Activated T-helper 1 cell treated with anti-CD3 and anti-CD28 coated beads, Interleukin-12 subunit alpha, Interleukin-12 subunit beta, Interleukin-2, Interleukin-4 antibody, amounts not matched to agents 30 ng/mL and 10 ng/mL and 1 ng/mL, durations not matched to agents 14 hours and 24 hours and 36 hours (primary cell): ENCODE measurements at places on chromosomes 1 and 21. TPM values are rescaled to one million over a fixed set of nuclear protein-coding genes. Genes with fewer than 3 reads are reported as not detected.
A peak's percentile ranks its signal among the peaks of the same experiment; 100 is the strongest.

DNA sequence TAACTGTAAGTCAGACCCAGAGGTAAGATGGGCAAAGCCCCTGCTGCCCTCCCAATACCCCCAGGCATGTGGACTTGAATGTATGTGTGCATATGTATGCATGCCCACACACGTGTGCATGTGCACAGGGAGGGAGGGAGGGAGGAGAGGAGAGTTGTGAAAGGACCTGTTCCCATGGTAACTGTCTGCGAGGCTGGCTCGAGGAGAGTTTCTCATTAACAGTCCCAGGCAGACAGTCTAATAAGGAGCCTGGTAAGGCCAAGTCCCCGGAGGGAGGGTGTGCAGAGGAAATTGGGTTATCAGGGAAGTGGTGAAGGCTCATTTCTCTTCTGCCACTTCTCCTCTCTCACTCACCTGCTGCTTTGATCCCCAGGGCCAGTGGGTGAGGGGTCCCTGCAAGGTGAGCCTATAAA, 74.9 kb downstream of the NFASC start:
- H3K27me3 ChIP-seq: peaks cover 7% of the 10 kb centered on the region
- no peak overlapping the region for H3K27ac ChIP-seq
- H3K4me1 ChIP-seq: no peaks in the 10 kb centered on the region
- no peak overlapping the region for H3K4me3 ChIP-seq

- no peaks in the 10 kb centered on the region for H3K4me1 ChIP-seq
- H3K4me3 ChIP-seq: no peak overlapping the region
- H3K36me3 ChIP-seq: no peaks in the 10 kb centered on the region
- H3K27ac ChIP-seq: no peak overlapping the region
These were observed 121.5 kb upstream of the SOD1 start for GRCh38 chr21:31537872-31538576.

DNA sequence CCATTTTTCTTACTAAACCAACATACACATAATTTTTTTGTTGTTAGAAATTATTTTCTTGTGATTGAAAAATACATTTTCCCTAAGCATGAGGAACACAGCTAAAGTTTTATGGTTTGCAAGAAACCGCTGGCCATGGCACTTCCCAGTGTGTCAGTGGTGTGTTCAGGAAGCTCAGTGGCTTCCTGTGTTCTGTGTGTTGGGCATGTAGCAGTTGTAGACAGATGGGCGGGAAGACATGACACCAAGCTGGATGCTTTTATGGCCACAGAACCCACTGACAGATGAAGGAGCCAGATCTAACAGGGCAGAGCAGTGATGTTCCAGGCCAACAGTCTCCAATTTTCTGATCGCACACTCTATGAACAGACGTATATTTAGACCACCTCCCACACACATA, 119.8 kb downstream of the GALNT2 start:
- peak overlapping the region; percentile 3 for H3K4me3 ChIP-seq
- peak overlapping the region; percentile 55 for H3K27ac ChIP-seq
- H3K36me3 ChIP-seq: peaks cover 27% of the 10 kb centered on the region
- H3K4me1 ChIP-seq: peaks cover 41% of the 10 kb centered on the region
- no peaks in the 10 kb centered on the region for H3K27me3 ChIP-seq
- no peak for DNase-seq

- no peaks in the 10 kb centered on the region for H3K4me1 ChIP-seq
- no peak overlapping the region for H3K27ac ChIP-seq
- H3K4me3 ChIP-seq: no peak overlapping the region
- no peak for DNase-seq
These were observed 247.0 kb upstream of the LYPLAL1 start for GRCh38 chr1:218926631-218927030.

DNA sequence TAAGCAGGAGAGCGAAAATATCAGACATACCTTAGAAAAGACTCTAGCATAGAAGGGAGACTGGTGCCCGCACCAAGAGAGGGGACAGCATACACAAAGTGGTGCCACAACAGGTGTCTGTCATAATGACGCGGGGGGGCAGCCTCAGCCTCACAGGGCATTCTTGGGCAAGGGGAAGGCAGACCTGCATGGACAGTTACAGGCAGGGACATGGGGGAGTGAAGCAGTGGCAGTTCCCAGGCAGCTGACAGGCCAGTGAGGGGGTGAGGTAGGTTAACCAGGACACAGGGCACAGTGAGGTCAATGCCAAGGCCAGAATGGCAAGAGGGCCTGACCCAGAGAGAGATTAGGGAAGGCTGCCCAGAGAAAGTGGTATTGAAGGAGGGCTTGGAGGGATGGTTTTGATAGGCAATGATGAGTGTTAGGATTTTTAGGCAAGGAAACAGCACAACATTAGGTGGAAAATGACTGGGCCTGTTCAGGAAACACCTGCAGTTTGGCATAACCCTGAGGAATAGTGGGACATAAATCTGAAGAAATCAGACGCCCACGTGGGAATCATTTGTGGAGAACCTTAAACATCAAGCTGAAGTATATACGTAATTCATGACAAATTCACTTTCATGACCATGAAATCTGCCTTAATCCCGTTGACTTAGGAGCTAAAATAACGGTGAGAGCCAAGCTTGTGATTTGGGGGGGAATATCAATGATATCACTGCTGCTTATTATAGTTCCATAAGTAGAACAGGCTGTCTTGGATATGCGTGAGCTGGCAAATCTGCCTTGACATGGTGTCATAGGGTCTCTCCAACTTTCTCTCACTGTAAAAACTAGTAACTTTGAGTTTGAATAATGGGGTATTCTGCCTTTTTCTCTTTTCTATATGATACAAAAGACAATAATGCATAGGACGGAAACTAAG, 8.9 kb downstream of the PTPN14 start:
- DNase-seq: no peak
- H3K36me3 ChIP-seq: no peaks in the 10 kb centered on the region
- peaks cover 30% of the 10 kb centered on the region for H3K27me3 ChIP-seq
- H3K4me3 ChIP-seq: no peak overlapping the region

DNA sequence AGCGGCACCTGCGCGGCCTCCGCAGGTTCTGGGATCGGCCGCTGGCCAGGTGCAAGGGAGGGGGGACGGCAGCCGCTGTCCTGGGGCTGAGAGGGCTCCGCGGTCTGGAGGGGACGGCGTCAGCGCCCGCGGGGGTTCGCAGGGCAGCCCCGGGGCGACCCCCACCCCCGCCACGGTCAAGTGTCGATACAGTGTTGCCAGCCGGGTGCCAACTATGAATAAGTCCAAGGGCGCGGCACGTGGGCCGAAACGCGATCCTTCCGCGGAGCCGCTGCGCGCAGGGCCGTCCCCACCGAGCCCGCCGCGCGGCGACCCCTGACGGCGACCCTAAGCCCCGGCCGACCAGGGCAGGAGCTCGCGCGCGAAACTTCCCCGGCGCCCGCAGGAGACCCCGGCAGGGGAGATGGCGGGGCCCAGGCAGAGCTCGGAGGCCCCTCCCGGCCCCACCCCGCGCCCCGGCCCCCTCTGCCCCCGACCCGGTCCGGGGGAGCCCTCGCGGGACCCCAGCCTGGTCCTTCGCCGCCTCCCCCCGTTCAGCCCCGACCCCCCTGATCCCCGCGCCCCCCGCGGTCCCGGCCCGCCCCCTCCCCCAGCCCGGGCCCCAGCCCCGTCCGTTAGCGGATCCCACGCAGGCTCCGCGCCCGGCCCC, 586 bp upstream of the AGPAT3 start:
- H3K4me3 ChIP-seq: peak overlapping the region; percentile 42
- peaks cover 33% of the 10 kb centered on the region for H3K4me1 ChIP-seq

GRCh38 chr1:17502326-17502778, 37.1 kb upstream of the ARHGEF10L start:
- H3K27me3 ChIP-seq: peaks cover 2% of the 10 kb centered on the region
- H3K4me3 ChIP-seq: no peak overlapping the region
- no peaks in the 10 kb centered on the region for H3K4me1 ChIP-seq

DNA sequence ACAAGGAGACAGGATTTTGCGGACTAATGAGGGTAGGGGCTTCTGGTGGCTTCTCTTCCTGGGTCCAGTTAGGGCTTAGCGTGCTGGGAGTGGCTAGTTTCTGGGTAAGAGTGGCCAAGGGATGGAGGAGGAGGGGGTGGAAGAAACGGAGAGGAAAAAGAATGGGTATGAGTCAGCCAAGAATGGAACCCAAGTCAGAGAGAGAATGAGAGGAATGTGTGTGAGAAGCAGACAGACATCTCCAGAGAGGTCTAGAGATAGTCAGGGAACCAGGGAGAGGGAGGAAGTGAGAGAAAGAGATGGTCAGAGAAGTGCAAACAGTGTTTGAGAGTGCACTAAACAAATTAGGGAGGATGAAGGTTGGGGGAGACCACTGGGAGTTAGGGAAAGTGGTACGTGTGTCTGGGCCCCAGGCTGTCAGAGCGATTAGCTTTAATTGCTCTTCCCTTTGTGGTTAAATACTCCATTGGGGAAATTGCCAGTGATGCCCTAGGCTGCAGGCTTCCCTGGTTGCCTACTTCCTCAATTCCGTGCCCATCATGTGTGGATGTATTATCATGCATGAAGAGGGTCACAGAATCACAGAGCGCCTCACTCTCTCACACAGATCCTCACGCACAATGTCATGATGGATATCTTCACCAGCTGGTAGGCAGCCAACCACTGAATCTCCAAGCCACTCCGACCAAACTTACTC, 1.4 kb downstream of the PEA15 start:
- H3K27me3 ChIP-seq: no peaks in the 10 kb centered on the region
- DNase-seq: no peak
- peak overlapping the region; percentile 87 for H3K27ac ChIP-seq
- peaks cover 49% of the 10 kb centered on the region for H3K4me1 ChIP-seq
- H3K4me3 ChIP-seq: peak overlapping the region; percentile 85

- H3K27me3 ChIP-seq: peaks cover 3% of the 10 kb centered on the region
- no peak for DNase-seq
- no peak overlapping the region for H3K4me3 ChIP-seq
- peak overlapping the region; percentile 59 for H3K27ac ChIP-seq
- H3K36me3 ChIP-seq: peaks cover 8% of the 10 kb centered on the region
- H3K4me1 ChIP-seq: peaks cover 20% of the 10 kb centered on the region
These were observed 330.9 kb downstream of the RRAGC start for GRCh38 chr1:38528623-38529022.

DNA sequence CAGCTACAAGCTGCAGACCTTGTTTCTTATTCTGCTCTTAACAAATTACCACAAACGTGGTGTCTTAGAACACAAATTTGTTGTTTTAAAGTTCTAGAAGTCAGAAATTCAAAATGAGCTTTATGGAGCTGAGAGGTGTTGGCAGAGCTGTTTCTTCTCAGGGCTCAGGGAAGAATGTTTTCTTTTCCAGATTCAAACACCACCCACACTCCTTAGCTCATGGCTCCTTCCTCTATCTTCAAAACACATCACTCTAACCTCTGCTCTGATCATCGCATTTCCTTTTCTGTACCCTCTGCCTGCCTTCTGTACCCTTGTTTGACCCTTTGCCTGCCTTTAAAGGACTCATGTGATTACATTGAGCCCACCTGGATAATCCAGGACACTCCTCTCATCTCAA, 26.9 kb upstream of the ITLN1 start:
- DNase-seq: no peak
- H3K4me1 ChIP-seq: no peaks in the 10 kb centered on the region
- no peak overlapping the region for H3K4me3 ChIP-seq
- no peak overlapping the region for H3K27ac ChIP-seq
- peaks cover 5% of the 10 kb centered on the region for H3K27me3 ChIP-seq
- no peaks in the 10 kb centered on the region for H3K36me3 ChIP-seq

- H3K36me3 ChIP-seq: no peaks in the 10 kb centered on the region
- H3K27ac ChIP-seq: no peak overlapping the region
- H3K4me1 ChIP-seq: no peaks in the 10 kb centered on the region
- DNase-seq: no peak
- H3K27me3 ChIP-seq: peaks cover 5% of the 10 kb centered on the region
- no peak overlapping the region for H3K4me3 ChIP-seq
These were observed 52.2 kb downstream of the SDC3 start for GRCh38 chr1:30856260-30856790.

GRCh38 chr1:66996018-66996682, 57.8 kb downstream of the SLC35D1 start:
- H3K4me1 ChIP-seq: peaks cover 22% of the 10 kb centered on the region
- peaks cover 8% of the 10 kb centered on the region for H3K36me3 ChIP-seq
- peak overlapping the region; percentile 45 for H3K27ac ChIP-seq
- H3K27me3 ChIP-seq: no peaks in the 10 kb centered on the region

DNA sequence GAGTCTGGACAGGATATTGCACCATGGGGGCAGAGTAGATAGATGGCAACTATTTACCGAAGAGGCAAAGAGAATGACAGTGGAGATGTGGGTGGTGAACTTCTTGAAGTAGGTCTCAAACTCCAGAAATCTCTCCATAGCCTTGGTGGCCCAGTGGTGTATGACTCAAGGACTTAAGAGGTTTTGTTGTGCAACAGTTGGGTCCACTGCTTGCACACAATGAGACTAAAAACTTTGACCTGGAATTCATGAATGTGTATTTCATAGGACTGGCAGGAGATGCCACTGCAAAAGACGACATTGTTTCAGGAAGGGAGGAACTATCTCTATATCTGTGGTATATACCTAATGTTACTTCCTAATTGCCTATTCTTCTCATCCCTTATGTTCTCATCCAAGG, 75.9 kb downstream of the ZSCAN20 start:
- H3K4me1 ChIP-seq: no peaks in the 10 kb centered on the region
- H3K4me3 ChIP-seq: no peak overlapping the region
- H3K36me3 ChIP-seq: no peaks in the 10 kb centered on the region
- no peak for DNase-seq

DNA sequence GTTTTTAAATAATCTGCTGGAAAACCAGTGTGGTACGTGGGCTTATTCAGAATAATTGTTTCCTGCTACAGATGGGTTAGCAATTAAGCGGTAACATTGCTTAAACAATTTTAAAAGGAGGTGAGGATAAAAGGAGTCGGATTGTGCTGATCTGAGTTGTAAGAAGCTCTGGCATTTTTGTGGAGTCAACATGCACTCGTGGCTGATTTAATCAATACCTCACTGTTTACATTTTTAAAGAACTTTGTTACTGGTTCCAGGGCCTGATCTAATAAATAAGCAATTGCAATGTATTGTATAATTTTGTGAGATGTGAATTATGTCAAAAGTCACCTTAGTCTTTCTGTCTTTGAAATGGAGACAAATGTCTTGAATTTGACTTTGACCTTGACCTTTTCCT, 474.0 kb downstream of the SETD4 start:
- peaks cover 5% of the 10 kb centered on the region for H3K4me1 ChIP-seq
- no peak for DNase-seq
- H3K27me3 ChIP-seq: peaks cover 4% of the 10 kb centered on the region
- no peaks in the 10 kb centered on the region for H3K36me3 ChIP-seq
- H3K4me3 ChIP-seq: no peak overlapping the region

DNA sequence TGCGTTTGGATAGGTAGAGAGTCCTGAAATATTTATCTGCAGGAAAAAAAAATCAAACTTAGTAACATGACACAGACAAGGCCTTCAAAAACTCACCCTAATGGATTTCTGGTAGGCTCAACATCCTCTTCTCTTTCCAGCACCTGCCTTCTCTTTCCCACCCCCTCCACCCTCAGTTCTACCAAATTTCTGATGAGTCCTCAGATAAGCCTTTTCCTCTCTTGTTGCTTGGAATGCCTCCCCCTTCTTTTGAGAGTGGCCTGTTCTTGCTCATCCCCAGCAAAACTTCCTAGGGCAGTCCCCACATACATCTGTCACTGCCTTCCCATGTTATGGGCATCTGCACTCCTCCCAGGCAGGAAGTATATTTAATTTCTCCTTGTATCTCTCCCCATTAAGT, 7.6 kb upstream of the LBR start:
- no peaks in the 10 kb centered on the region for H3K27me3 ChIP-seq
- H3K36me3 ChIP-seq: no peaks in the 10 kb centered on the region
- peaks cover 7% of the 10 kb centered on the region for H3K4me1 ChIP-seq
- peak overlapping the region; percentile 5 for H3K27ac ChIP-seq
- H3K4me3 ChIP-seq: no peak overlapping the region
- DNase-seq: no peak

Gene HEATR1
- total RNA-seq: 83.6 and 85.2 TPM in 2 replicates

Gene S100A6
- total RNA-seq: 154 and 159 TPM in 2 replicates

Gene ADAMTS5
- total RNA-seq: not detected in 2 replicates

Gene SPRR2G
- not detected in 2 replicates for total RNA-seq

Gene CHIA
- total RNA-seq: not detected in 2 replicates

Gene THEMIS2
- 28.7 and 33.5 TPM in 2 replicates for total RNA-seq

Gene CACNA1S
- total RNA-seq: not detected in 2 replicates

Gene PIGR
- 0.07 TPM in 1 of 2 replicates, not detected in the other for total RNA-seq

Gene PPOX
- total RNA-seq: 25.1 and 26.0 TPM in 2 replicates

Gene SIPA1L2
- 2.3 and 2.6 TPM in 2 replicates for total RNA-seq

Gene CR1L
- total RNA-seq: not detected in 2 replicates

Gene UBL4B
- not detected in 2 replicates for total RNA-seq
